NCI-H1417 treated with DMSO at 0.1 percent for 48 hours (cell line): ENCODE measurements at places on chromosomes 6 and 20.

DNA sequence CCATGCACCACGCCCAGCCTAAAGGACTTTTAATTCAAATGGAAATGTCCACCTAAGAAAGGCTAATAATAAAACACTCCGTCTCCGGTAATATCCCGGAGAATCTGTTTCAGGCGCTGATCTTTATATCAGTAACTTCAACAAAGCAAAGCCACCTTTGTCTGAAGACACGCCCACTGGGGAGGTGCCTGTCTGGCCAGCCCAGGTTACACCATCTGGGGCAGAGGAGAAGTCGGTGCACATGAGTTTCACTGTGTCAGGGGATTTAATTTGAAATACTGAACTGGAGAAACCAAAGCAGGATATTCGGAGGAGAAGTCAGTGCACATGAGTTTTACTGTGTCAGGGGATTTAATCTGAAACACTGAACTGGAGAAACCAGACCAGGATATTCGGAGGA is 9.4 kb downstream of the SERPINB6 start:
- DNase-seq: no peak

- no peak for DNase-seq
Measured at GRCh38 chr20:31605902-31606803, 1.1 kb downstream of the ID1 start.

DNA sequence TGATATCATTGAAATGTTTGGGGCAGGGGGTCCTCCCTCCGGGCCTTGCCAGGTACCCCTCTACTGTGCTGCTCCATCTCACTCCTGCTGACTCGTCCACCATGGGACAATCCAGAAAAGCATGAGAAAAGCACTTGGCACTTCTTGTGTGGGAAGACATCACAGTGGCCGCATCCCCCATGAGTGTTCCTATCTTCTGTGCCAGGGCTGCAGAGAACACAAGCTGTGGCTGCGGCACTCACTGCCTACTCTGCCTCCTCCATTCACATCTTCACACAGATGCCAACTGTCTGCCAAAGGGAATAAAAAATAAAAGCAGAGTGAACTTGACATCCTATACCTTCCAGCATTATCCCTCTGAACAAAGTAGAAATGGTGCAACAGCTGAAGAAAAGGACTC is 117.4 kb upstream of the PROKR2 start:
- DNase-seq: no peak

GRCh38 chr6:167137081-167137480 is 14.2 kb downstream of the CCR6 start:
- DNase-seq: no peak

- no peak for DNase-seq
Measured at GRCh38 chr6:90368001-90368400, 71.4 kb upstream of the BACH2 start.

DNA sequence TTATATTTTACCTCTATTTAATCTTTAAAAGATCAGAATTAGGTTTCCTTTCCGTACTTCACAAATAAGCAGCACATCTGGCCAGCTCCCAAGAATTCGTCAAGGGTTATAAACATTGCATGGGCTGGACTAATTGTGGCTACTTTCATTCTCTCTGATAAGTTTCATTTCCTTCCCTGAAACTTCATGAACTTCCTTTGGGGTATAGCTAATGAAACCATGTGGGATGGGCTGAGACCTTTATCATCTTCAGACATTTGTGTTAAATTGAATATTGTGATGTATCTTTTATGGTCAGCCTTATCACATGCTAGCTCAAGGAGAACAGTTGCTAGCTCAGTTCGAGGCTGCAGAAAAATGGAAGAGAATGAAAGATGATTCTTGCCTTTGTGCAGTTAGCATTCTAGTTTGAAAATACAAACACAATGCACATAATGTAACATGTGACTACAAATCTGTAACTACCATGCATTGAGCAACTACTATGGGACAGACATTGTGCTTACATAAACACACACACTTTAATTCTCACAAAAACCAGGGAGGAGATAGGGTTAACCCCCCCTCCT is 1.7 kb upstream of the GMPR start:
- no peak for DNase-seq

- DNase-seq: no peak
Measured at GRCh38 chr6:13006578-13007300, 290.2 kb downstream of the PHACTR1 start.

DNA sequence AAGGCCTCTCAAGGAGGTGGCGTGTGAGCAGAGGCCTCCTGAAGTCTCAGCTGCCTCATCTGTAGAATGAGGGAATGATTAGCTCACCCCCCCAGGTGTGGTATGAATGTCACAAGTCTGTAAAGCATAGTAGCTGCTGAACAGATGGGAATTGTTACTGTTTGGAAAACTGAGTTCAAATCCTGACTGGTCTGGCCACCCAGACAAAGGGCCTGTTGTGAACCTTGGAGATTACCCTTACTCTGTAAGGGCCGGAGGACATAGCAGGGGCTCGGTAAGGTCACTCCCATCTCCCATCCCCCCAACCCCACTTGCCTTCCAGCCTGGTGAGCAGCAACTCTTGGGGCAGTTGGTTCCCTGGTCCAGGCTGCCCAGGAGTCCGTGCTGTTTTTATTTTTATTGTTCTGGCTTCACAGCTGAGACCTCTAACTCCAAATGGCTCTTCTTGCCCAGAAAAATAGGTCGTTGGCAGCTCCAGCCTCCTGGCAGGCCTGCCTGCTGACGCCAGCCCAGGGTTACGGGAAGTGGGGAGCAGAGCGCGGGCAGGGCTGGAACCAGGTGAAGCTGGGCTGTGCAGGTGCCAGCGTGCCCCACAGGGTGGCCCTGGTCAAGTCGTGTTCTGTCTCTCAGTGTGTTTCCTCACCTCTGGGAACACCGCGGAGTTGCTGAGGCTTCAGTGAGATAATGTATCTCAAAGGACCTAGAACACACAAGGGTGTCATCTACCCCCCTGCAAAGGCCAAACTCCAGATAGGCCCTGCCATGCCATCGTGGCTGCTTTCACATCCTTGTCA is 4.5 kb upstream of the SIRPA start:
- DNase-seq: no peak

- DNase-seq: no peak
Measured at GRCh38 chr20:12037521-12037920, 119.8 kb downstream of the BTBD3 start.

DNA sequence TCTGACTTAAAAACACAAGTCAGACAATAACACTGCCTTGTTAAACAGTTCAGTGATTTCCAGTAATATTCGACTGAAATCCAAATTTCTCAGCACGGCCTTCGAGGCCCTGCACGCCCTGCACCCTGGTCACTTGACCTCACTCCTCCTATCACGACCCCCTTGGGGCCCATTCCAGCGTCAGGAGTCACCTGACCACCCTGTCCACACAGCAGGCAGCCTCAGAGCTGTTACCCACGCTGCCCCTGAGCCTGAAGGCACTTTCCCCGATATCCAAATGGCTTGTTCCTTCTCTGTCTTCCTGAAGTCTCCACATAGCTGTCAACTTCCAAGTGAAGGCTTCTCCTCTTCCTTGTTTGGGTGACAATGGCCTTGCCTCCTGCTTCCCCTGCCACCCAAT is 33.1 kb upstream of the SMOC2 start:
- no peak for DNase-seq

- DNase-seq: no peak
Measured at GRCh38 chr20:44533928-44534327, 12.1 kb upstream of the SERINC3 start.

- no peak for DNase-seq
Measured at GRCh38 chr20:47720636-47721427, 64.4 kb downstream of the SULF2 start.

- DNase-seq: no peak
Measured at GRCh38 chr6:144411531-144412165, 126.5 kb downstream of the UTRN start.

DNA sequence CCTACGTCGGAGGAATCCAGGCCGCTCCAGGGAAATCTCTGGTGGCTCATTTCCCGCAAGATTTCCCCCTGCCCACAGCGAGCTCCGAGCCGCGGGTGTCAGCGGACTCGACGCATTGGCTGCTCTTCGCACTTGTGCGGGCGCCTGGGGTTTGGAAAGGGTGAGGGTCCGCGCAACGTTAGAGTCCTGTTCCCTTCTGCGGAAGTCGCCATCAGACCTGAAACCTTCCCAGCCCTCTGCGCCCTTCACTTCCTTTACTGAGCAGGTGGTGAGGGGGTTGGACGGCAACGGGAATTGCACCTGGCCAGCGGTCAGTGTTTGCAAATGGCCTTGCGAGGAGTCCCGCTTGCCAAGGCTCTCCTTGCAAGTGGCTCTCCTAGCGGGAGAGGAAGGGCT is 8.4 kb downstream of the PAX1 start:
- no peak for DNase-seq

- DNase-seq: no peak
Measured at GRCh38 chr6:160393891-160394653, 45.9 kb downstream of the SLC22A3 start.

- DNase-seq: no peak
Measured at GRCh38 chr20:4090756-4091489, 75.6 kb upstream of the RNF24 start.

DNA sequence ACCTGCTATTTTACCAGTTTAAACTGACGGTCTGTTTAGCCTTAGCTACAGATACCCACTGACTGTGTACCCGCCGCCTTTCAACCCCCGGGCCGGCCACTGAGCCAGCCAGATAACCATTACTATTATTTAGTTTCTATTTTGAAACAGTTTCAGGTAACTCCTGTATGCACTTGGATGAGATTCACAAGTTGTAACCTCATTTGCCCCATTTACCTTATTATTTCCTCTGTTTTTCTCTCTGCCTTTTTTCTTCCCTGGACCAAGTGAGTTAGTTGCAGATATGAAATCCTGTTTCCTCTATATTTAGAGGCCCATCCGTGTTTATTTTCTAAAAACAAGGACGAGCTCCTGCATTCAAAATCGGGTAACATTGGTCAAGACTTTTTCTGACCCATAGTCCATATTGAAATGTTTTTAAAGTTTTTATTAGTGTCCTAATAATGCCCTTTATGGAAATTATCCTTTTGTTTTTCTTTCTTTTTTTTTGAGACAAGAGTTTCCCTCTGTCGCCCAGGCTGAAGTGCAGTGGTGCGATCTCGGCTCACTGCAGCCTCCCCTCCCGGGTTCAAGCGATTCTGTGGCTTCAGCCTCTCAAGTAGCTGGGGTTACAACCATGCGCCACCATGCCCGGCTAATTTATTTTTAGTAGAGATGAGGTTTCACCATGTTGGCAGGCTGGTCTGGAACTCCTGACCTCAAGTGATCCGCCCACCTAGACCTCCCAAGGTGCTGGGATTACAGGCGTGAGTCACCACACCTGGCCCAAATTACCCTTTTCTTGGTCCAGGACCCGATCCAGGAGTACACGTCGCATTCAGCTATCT is 767 bp downstream of the AP5S1 start:
- no peak for DNase-seq

DNA sequence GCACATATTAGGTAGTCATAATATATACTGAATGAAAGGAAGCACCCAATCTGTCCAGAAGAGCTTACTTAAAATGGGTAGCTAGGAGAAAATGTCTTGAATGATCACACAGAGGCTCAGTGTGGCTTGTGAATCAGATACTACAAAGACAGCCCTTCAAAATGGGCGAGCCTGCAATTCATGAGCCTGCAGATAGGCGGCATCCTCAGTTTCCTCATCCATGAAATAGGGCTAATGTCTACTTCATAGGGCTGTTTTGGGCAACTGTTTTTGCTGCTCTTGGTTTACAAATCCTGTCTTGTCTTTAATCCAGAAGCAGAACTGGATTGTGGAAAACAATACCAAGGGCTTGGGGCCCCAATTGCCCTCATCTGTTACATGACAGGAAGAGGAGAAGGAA is 129.3 kb upstream of the KCNK16 start:
- no peak for DNase-seq

DNA sequence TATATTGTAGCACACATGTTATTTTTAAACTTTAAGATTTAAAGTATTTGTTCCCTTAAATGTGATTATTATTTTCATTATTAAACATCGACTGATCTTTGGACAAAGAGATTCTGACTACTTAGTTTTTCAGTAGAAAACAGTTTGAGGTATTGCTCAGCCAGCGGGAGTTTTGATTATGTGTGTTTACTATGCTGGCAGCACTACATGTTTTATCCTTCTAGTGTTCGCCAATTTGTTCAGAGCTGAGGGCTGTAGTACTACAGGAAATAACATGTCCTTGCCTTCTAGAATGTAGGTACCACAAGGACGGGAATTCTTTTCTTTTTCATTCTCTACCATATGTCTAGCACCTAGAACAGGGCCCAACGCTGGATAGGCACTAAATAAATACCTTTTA is 11.1 kb upstream of the LCA5 start:
- no peak for DNase-seq

- DNase-seq: no peak
Measured at GRCh38 chr20:57877131-57877824, 167.5 kb upstream of the PMEPA1 start.

GRCh38 chr6:149130090-149130489 is 187.4 kb upstream of the TAB2 start:
- no peak for DNase-seq

DNA sequence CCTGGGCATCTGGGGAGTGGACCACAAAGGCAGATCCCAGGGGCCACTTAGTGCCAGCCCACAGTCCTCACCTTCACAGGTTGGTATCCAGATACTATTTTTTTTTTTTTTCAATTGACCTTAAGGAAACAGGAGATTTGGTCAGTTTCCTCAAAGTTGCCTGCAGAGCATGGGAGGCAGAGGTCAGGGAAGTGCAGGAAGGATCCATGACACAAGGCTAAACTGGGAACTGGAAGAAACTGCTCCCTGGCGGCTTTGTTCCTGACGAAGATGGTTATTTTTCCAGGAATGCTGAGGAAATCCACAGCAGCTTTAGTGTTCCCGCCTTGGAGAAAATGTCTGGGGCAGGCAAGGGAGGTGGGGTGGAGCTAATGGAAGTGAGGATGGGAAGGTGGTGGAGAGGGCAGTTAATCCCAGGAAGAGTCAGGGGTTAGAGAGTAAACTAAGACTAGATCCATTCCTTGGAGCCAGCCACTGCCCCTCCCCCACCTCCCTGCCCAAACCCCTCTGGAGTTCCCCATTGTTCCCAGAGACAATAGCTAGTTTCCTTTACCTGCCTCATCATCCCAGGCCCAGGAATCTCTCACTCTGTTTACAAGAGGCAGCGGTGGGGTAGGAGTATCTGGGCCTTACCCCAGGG is 14.3 kb upstream of the MYMX start:
- no peak for DNase-seq

- no peak for DNase-seq
Measured at GRCh38 chr6:149317644-149318571, at the start of gene TAB2. TAB2 (plus strand) TSS chr6:149317712; CDS start chr6:149369998, 52,286 bp downstream.
